ENCODE measurements at places on chromosomes 2 and 18. TPM values are rescaled to one million over a fixed set of nuclear protein-coding genes. Genes with fewer than 3 reads are reported as not detected.

GALNT14 gene
- not detected for total RNA-seq

SMYD1 gene
- not detected for total RNA-seq

PPP3R1 gene
- 18.3 TPM for total RNA-seq

GCG gene
- total RNA-seq: not detected

DARS1 gene
- total RNA-seq: 95.8 TPM
